ENCODE measurements at places on chromosomes 12 and 14. TPM values are rescaled to one million over a fixed set of nuclear protein-coding genes. Genes with fewer than 3 reads are reported as not detected.

Gene FGD6
- total RNA-seq: 9.8 TPM

Gene HOTAIR
- not detected for total RNA-seq

Gene PNP
- total RNA-seq: 11.5 TPM

Gene BHLHE41
- 6.1 TPM for total RNA-seq
